ENCODE measurements at places on chromosomes 12 and 14.

GRCh38 chr12:100565987-100566545, 7.4 kb upstream of the GAS2L3 start:
- no peak for DNase-seq

DNA sequence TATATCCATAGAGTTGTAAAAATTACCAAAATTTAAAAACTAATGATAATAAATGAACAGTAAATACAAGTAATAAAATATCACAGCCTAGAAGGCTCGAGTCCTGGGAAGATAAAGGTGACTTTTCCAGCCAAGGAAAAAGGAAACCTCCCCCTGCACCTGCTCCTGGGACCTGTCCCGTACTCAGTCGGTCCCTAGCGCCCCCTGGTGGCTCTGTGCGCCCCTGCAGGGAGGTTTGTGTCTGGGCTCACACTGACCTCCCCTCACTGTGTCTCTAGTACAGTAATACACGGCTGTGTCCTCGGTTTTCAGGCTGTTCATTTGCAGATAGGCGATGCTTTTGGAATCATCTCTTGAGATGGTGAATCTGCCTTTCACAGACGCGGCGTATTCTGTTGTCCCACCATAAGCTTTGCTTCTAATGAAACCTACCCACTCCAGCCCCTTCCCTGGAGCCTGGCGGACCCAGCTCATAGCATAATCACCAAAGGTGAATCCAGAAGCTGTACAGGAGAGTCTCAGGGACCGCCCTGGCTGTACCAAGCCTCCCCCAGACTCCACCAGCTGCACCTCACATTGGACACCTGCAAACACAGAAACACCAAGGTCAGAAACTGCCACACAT, 1030.4 kb downstream of the TMEM121 start:
- DNase-seq = no peak

GRCh38 chr12:121326996-121327674, 25.1 kb downstream of the ANAPC5 start:
- no peak for DNase-seq

GRCh38 chr14:101963656-101964296, 597 bp upstream of the DYNC1H1 start:
- DNase-seq = no peak

GRCh38 chr12:29569132-29569757, 71.8 kb upstream of the OVCH1 start:
- no peak for DNase-seq

DNA sequence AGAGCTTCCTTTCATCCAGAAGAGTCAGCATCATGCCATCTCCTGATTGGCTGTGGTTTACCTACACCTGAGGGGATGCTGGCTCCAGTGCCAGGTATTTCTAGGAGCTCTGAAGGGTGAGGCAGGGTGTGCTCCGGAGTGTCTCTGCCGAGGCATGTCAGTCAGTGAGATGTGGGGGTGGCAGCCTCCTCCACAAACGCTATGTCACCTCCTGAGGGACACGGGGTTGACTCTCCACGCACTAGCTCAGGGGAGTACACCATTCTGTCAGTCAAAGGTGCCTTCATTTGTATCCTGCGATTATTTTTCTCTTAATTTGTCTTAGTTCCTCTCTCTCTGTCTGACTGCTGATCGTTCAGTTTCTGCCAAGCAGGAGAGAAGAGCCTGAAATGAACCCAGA, 604.5 kb downstream of the VRK1 start:
- no peak for DNase-seq

DNA sequence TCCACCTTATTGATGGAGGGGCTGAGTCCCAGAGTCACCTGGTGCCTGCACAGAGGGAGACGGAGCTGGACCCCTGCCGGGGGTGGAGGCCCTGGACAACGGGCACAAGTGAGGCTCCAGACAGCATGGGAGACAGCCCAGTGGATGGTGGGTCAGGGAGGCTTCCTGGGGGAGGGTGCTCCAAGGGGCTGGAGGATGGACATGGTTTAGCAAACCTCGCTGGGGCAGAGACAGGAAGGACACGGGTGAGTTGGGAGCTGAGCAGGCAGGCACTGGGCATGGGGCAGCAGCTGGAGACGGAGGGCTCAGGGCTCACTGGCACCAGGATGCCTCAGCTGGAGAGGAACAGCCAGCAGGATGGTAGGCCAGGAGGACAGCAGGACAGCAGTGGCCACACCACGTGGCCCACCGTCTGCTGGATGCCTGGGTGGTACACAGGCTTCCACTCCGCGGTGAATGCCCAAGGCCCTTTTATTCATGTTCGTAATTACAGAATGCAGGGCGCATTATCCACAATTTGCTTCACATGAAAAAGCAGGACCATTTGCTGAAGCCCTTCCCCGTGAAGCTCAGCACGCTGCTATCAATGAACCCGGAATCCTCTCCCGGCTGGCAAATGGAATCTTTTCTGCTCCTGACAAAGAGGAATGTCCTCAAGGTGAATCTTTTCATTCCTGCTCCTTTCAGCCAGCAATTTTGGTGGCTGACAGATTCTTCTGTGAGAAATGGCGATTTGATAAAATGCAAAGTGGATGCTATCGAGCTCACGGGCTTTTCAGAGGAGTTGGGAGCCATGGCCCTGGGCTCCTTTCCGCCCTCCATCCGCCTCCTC, 138.1 kb upstream of the C14orf180 start:
- no peak for DNase-seq

DNA sequence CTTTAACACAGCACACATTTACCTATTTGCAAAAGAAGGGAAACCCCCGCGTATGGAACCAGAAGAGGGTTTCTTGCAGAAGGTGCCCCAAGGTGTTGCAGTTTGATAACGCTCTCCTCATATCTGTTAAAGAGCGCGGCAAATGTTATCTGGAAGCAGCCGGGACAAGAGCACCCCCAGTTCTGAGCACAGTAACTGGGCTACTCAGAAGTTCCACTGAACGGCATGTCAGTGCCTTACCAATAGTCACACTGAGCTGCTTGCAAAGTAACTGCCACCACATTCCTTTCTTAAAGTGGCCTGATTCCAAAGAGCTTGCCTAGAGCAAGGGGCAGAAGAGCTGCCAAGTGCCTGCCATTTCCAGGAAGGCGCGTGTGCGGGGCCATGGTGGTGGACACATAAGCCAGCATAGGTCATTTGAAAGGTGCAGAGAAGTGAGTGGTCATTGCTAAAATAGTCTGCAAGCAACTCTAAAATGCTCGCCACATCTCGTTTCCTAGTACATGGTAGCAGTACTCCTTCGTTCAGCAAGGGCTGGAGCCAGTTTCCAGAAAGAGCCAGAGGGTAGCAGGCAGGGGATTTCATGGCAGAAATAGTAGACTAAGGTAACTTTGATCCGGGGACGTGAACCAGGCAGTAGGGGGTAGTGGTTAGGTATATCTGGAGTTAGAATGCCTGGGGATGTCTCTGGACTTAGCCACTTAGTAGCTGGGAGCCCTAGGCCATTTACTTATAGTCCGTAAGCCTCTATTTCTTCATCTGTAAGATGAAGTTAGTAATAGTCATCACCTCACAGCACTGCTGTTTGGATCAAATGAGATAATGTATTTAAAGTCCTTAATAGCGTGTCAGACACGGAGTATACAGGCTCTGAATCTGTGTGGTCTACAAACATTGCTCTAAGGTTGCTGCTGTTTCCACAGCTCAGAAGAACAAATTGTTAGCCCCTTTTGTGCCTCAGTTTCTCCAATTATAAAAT, 37.6 kb downstream of the SPTB start:
- DNase-seq = no peak

GRCh38 chr14:75647640-75648039, 13.0 kb downstream of the ERG28 start:
- DNase-seq = no peak

DNA sequence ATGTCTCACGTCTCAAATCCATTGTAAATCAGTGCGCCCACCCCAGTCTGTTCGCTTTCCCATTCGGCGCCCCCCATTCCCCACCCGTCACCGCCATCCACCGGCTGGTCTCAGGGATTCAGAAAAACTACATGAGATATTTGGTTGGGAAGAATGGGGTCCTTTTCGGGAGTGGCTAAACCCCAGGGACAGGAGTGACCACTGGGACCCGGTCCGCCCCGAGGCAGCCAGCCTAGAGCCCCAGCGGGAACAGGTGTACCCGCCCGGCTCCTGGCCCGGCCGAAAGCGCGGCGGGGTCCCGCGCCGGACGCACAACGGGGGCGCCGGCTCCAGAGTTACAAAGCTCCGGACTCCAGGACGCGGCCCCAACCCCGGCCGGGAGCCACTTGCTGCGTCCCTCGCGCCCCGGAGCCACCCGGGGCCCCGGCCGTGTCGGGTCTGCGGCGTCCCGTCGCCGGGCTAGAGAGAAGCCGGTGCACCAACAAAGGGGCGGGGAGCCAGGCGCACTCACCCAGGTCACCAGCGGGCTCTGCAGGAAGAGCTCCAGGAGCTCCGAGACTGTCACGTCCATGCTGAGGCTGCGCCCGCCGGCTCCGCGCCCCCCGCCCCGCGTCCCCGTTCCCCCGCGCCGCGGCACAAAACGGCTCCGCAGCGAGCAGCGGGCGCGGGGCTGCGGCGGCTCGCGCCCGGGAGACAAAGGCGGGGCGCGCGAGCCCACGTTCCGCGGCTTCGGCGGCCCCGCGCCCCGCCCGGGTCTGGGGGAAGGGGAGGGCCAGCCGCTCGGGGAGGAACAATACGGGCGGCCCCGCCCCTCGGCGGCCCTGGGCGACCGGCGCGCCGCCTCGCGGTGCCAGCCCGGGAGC, at the start of gene CCDC88C:
CCDC88C (minus strand) TSS at position 701 of the 863 bp plus-strand sequence; CDS start at position 571, 130 bp downstream.
- no peak for DNase-seq

DNA sequence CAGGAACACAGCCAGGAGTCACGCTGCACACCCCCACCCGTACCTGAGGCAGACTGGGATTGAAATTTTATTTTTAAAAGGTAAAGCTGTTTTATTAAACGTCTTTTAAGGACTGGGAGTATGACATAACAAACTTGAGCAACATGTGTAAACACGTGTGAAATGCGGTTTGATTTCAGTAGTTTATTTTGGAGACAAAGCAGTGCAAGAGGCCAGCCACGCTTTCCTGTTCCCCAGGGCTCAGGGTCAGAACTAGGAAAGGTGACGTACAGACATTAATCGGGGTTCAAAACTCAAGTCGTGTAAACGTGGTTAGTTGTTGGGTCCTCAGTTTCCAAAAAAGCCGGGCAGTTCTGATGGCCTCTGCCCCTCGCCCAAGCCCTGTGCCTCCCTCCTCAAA, 16.7 kb downstream of the CHGA start:
- DNase-seq = no peak

- DNase-seq = no peak
These were observed 14.6 kb downstream of the CBLN3 start for GRCh38 chr14:24414732-24415420.

GRCh38 chr12:16361142-16361783, 13.8 kb downstream of the MGST1 start:
- no peak for DNase-seq

DNA sequence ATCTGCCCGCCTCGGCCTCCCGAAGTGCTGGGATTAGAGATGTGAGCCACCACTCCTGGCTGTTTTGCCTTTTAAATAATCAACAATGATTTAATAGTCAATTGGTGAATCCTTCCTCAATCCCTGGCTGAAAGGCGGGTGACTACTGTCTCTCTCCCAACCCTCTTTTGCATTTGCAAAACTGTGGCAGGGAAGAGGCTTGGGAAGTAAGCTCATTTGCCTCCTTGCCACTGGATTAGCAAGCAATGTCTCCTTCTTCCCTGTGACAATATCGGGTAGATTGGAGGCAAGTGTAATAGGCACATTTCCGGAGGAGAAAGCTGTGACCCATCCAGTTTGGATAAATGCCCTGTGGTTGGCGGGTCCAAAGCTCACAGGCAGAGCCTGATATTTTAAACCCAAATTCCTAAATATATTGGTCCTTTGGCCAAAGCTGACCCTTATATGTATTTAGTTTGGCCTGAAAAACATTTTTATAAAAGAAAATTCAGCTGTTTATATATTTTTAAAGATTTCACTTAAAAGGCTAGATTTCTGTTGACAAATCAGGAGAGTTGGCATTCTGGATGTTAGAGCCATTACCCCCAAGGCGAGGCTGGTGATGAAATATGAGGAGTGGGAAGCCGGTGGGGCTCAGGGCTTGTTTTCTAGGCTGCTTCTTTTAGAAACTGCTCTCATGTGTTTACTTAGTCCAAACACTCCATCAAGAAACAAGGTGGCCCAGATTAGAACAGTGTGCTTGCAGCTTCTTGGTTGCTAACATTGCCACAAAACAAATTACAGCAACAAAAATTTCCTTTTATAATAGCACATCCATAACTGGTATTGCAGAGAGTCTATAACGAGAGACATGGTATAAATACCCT, 646.9 kb upstream of the TMEM132C start:
- no peak for DNase-seq

- no peak for DNase-seq
These were observed 301.2 kb upstream of the E2F7 start for GRCh38 chr12:77366616-77367015.

DNA sequence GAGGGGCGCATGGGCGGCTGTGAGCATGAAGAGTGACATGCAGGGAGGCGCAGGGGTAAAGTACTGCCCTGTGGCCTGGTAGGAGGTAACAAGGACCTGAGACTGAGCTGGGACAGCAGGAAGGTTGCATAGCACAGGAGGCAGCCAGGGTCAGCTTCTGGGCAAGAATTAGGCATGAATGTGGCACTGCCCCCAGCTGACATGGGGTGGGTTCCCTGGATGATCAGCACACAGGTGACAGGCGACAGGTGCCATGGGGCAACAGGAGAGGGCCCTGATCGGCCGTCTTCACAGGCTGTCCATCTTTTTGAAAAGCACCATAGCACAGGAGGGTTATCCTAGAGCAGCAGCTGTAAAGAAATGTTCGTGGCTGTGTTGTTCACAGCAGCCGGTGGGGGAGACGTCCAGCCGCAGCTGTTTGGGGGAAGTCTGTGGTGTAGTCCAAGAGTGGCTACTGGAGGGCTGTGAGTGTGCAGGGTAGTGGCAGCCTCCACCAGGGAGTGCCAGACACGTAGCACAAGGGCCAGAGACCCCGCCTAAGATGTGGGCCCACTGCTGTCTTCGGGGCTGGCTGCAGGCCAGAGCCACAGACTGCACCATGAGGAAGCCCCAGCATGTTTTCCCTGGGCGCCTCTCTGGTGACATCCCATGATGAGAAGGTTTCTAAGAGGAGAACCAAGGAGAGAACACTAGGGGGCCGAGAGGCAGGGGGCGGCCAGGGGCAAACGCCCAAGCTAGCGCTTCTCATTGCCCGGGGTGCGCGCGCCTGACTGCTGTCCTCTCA, 8.4 kb downstream of the CLBA1 start:
- no peak for DNase-seq

- peak; percentile 87 for DNase-seq
These were observed 133.4 kb downstream of the KICS2 start for GRCh38 chr12:64088431-64089349.

DNA sequence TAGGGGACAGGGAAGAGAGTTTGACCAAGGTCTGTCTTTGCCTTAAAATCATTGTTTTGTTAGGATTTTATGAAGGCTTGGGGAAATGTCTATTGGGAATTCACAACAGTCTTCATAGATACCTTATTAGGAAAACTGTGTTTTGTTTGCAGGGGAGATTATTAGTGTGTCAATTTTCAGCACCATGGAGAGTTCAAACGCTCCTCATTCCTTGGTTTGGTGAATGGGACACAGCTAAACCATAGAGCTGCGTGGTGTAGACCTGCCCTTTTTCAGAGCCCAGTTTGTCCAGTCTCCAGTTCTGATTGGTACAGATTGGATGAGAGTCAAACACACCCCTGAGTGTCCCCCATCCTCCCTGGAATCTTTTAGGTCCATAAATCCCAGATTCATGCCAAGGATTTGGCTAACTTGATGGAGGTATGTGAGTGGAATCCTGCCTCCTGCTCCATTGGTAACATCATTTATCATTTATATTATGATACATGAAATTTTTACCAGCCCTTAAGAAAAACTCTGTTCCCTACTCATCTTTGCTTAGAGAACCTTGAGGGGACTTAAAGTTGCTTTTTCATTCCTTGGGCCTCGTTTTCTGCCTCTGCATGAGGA, 12.0 kb downstream of the NGDN start:
- no peak for DNase-seq
